GM03348 (cell line): ENCODE measurements at places on chromosomes 6 and 20.

GRCh38 chr6:3402310-3403237 lies 54.3 kb downstream of the SLC22A23 start:
- no peak for DNase-seq

- DNase-seq, result no peak
Measured at GRCh38 chr6:49766762-49767161, 20.3 kb downstream of the PGK2 start.

DNA sequence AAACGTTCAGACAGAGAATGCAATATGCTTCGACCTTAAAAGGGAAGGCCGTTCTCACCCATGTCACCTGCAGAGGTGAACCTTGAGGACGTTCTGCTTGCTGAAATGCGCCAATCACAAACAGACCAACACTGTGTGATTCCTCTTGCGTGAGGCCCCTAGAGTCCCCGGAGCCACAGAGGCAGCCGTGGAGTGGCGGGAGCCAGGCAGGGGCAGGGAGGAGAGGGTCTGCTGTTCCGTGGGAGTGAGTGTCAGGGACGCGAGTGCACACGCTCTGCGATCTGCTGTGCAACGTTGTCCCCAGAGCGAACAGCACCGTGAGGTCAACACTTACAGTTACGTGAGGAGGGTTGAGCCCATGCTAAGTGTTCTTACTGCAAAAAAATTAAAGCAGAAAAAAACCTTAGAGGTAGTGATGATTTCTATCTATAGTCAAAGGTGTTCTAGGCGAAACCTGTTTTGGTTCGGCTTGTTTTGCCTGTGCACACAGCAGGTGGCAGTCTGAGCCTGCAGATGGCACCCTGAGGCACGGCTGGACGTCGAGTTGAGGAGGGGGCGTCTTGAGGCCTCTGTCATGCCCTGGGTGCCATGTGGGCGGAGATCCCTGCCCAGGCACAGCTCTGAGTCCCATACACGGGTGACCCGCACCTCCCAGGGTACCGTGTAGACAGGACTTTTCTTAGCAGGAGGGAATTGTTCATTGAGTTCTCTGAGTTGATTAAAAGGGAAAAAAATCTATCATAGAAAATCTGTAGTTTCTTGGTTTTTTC lies 71.7 kb upstream of the FRMD1 start:
- DNase-seq, result no peak

GRCh38 chr6:143677577-143677890 lies 231 bp upstream of the PHACTR2 start:
- DNase-seq, result no peak

GRCh38 chr6:67184405-67184804 lies 1450.7 kb upstream of the ADGRB3 start:
- DNase-seq, result no peak

- no peak for DNase-seq
Measured at GRCh38 chr20:16128538-16129106, 444.6 kb downstream of the KIF16B start.

- no peak for DNase-seq
Measured at GRCh38 chr6:74581681-74582080, 624.2 kb downstream of the COL12A1 start.

DNA sequence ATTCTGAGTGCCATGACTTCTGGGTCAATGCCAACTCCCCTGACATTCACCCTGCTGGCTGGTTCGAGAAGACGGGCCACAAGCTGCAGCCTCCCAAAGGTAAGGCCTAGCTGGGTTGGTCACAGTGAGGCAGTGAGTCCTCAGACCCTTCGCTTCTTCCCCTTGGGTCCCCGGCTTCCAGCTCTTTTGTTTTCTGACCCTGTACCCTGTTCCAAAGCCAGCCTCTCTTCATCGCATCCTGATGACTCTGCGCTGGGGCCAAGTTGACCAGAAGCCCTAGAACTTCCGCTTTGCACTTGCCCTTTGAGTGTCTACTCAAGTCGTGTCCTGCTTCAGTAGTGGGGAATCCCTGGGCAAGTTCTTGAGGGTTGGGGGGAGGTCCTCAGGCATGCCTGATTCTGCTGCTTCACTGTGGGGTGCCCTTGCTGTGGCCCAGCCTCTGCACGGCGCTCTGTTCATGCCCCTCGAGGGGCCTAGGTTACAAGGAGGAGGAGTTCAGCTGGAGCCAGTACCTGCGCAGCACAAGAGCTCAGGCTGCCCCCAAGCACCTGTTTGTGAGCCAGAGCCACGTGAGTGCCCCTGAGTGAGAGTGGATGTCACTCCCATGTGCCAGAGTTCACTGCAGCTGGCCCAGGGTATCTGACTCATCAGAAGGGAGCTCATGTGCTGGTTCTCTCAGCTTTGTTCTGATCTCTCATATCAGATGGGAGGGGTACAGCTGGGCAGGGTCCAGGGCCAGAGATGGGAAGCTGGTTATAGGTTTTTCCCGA lies 23.0 kb downstream of the L3MBTL1 start:
- no peak for DNase-seq

GRCh38 chr6:14751645-14752175 lies 494.2 kb upstream of the JARID2 start:
- no peak for DNase-seq
